ENCODE measurements at places on chromosomes 3 and 15.
A peak's percentile ranks its signal among the peaks of the same experiment; 100 is the strongest.

DNA sequence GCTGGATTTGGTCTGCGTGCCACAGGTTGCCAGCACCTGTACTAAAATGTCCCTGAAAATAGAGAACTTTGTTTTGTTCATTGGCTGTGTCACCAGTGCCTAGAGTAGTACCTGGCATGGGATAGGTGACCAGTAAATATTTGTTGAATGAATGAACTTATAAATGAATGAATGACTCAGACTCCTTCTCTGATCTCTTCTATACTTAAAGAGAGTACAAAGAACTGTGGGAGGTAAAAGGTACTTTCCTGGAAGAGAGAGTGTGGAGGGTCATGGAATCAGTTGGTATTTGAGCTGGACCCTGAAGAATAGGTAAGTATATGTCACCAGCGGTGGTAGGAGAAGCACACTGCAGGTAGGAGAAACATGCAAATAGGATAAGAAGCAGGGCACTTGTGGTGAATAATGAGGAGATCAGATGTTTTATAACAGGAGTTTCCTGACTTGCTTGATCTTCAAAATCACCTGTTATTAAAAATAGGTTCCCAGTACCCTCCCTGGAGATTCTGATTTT, 149.4 kb downstream of the LPP start:
- DNase-seq, result no peak

GRCh38 chr3:46091046-46091445, 63.8 kb upstream of the XCR1 start:
- no peak for DNase-seq

GRCh38 chr3:47412842-47413520, 32.2 kb downstream of the PTPN23 start:
- DNase-seq, result no peak

DNA sequence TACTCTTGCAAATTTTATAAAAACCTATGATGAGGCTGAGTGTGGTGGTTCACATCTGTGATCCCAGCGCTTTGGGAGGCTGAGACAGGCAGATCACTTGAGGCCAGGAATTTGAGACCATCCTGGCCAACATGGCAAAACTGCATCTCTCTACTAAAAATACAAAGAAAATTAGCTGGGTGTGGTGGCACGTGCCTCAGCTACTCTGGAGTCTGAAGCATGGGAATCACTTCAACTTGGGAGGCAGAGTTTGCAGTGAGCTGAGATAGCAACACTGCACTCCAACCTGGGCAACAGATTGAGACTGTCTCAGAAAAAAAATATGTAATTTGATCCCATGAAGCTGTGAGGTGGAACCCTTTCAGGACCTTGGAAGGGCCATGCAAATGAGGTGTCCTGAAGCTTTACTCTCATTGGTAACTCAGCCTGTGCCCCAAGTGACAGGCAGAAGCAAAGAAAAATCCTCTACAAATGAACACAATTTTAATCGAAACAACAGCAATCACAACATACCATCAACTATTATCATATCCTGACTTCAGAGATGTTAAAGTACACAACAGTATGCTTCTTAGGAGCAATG, 84.6 kb upstream of the CDV3 start:
- peak; percentile 16 for DNase-seq

Measured in neural progenitor cell (in vitro differentiated cells).